Activated CD8-positive, alpha-beta memory T cell treated with anti-CD3 and anti-CD28 coated beads for 4 hours (primary cell): ENCODE measurements at places on chromosomes 1 and 21.

DNA sequence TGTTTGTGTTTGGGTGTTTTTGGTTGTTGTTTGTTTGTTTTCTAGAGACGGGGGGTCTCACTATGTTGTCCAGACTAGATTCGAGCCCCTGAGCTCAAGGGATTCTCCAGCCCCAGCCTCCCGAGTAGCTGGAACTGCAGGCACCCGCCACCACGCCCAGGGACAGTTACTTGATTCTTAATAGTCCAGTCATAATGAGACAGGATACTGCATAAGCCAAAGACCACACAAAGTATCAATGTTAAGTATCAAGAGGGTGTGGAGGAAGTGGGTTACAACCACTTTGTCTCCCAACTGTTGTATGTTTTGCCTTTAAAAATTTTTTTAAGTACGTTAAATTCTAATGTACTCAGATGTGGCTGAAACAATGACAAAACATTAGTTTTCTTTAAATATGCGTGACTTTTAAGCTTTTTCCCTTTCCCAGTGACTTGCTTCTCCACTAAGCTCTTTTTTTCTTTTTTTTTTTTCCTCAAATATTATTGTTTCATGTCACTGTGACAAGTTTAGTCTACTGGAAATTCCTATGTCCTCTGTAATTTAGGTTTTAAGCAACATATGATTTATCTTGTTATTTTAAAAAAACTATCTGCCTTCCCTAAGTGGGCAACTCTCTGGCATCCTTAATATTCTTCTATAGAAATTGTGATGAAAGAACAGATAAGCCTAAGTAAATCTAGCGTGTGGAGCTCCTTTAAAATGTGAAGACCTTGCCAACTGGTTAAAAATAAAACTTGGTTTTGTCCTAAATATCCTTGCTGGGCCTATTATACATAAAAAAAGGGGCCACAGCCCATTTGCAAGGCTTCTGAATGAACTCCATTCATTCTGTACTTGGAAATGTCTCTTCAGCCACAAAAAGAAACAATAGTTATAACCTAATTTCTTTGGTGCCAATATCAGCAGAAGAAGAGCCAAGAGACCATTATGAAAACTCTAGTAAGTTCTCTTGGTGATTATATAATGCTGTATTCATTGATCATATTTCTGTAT, 56.2 kb upstream of the DPH5 start:
- DNase-seq: no peak

DNA sequence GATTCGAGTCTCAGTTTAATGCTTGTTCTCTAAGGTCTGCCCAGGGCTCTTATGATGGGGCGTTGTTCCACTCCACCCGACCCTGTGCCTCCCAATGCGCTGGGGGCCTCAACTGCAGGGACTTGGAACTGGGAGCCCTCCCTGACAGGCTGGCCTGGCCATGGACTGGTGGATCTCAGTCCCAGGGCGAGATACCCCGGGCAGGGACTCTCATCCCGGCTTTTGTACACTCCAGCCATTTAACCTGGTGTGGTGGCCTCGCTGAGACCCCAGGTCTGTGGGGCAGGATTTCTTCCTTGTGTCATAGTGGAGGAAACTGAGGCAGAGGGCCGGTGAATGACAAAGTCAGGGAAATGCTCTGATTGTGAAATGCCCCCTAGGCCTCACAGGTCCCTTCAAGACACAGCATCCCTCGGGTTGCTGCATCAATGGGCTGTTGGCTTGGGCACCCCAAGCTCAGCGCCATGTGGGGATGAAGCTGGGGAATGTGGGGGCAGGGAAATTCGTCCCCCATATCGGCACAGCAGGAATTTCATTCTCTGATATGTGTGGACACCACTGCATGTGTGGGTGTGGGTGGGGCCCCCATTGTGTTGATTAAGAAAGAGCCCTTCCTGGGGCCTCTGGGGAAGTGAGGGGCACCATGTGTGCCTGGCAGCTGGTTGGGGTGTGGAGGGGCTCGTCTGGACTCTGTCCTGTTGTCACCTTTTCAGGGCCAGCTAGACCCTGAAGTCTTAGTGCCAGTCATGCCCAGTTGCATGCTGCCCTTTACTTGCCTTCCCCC, 19.9 kb upstream of the ZNF678 start:
- no peak for DNase-seq

- no peak for DNase-seq
Observed at GRCh38 chr1:58768971-58769808, 14.7 kb downstream of the JUN start.

GRCh38 chr1:111104981-111105380, 34.9 kb downstream of the DRAM2 start:
- DNase-seq: no peak

GRCh38 chr21:15121655-15122120, 56.9 kb upstream of the NRIP1 start:
- no peak for DNase-seq

DNA sequence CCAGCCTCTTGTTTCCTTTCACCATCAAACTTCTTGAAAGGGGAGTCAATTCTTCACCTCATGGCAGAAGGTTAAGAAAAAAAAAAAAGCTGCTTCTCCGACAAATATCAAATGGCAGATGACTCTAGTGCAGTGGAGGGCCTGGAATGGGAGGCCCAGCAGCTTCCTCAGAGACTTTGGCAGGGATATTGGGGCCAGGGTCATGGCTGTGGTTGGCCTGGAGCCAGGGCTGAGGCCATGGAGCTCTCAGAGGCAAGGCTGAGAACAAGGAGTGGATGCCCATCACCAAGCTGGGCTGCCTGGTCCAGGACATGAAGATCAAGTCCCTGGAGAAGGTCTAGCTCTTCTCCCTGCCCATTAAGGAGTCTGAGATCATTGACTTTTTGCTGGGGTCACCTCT, 18.7 kb downstream of the MTF1 start:
- no peak for DNase-seq

- DNase-seq: no peak
Observed at GRCh38 chr1:97781762-97782337, 139.0 kb downstream of the DPYD start.

GRCh38 chr1:22778408-22778807, 67.8 kb downstream of the EPHB2 start:
- DNase-seq: no peak

DNA sequence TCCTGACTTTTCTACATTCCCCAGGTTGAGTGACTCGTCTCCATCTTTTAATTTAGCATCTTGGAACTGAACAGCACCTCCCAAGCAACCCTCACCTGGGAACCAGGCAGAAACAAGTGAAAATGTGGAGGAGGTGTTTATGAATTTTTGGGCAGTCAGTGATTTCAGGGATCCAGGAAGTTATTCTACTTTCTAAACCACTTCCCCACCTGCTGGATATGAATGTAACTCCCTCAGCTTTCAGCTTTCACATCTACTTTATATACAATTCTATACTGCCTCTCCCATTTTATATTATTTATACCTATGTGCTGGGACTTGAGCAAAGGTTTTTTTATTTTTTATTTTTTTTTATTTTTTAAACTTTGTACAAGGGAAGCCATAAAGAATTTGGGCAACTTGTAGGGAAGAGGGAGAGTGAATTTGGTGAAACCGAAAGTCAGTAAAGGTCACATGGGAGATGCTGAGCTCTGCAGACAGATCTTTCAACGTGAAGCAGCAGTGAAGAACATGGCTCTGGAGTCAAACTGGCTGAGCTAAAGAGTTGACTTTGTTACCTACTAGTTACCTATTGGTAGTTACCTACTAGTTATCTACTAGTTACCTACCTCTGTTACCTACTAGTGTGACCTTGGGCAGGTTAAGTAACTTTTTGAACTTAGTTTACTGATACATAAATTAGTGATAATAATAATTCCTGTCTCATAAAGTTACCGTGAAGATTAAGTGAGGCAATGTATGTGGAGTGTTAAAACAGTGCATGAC, 45.5 kb downstream of the DDR2 start:
- DNase-seq: no peak

DNA sequence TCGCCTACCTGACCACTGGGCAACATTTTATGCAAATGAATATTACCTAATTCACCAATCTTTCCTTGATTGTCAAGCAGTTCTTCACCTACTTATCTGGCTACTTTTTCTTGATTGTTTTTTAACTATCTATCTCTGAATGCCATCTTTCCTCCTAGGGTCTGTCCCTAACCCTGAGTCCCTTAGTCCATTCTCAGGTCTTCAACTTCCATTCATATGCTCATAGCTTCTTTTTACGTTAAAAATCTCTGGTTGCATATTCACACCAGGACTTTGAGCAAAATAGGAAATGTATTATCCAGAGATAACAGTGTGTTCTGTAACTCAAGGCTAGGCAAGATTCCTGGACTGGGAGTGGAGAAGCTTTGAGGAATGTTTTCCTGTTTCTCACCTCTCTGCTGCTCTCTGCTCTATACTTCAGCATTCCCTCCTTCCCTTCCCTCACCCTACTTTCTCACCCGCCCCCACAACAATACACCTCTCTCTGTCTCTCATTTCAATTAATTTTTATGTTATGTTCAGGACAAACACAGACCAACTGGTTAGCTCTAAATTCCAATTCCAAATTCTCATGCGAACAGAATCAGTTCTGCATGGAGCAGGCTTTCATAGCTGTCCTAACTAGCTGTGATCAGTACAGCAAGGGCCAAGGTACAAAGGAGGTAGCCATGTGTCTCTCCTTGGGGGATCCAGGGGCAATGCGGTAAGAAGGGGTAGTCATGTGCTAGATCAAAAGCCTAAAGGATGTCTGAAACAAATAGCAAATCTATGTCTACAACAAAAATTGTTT, 278.4 kb downstream of the USH2A start:
- no peak for DNase-seq

- no peak for DNase-seq
Observed at GRCh38 chr1:26218906-26219494, 15.0 kb upstream of the CEP85 start.

GRCh38 chr1:101769520-101769919, 227.2 kb downstream of the OLFM3 start:
- DNase-seq: no peak

DNA sequence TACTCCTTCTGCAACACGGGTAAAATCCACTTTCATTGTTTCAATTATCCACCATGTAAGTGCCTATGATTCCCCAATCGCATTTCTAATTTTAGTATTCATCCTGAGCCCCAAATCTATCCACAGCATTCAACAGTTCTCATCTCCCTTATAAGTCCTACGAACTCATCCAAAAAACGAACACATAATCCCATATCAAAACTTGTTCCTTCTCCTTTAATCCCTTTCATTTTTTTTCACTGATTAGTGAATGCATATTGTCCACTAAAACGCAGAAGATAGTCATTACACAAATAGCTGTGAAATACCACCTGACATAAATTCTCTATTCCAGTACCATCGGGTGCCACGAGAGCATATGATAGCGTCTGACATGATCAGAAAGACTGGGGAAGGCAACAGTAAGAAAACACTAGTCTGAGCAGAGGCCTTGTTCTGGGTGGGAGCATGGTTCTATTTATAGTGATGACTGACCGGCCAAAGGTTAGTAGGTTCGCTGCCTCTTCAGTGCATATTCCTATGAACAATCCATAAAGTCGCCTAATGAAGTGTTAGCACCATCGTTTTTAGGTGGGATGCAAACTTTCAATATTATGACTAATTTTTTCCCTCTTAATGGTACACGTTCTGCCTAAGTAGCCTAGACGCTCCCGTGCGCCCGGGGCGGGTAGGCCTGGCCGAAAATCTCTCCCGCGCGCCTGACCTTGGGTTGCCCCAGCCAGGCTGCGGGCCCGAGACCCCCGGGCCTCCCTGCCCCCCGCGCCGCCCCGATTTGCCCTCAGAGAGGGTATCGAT, 648 bp downstream of the ATP5PF start:
- DNase-seq: no peak

DNA sequence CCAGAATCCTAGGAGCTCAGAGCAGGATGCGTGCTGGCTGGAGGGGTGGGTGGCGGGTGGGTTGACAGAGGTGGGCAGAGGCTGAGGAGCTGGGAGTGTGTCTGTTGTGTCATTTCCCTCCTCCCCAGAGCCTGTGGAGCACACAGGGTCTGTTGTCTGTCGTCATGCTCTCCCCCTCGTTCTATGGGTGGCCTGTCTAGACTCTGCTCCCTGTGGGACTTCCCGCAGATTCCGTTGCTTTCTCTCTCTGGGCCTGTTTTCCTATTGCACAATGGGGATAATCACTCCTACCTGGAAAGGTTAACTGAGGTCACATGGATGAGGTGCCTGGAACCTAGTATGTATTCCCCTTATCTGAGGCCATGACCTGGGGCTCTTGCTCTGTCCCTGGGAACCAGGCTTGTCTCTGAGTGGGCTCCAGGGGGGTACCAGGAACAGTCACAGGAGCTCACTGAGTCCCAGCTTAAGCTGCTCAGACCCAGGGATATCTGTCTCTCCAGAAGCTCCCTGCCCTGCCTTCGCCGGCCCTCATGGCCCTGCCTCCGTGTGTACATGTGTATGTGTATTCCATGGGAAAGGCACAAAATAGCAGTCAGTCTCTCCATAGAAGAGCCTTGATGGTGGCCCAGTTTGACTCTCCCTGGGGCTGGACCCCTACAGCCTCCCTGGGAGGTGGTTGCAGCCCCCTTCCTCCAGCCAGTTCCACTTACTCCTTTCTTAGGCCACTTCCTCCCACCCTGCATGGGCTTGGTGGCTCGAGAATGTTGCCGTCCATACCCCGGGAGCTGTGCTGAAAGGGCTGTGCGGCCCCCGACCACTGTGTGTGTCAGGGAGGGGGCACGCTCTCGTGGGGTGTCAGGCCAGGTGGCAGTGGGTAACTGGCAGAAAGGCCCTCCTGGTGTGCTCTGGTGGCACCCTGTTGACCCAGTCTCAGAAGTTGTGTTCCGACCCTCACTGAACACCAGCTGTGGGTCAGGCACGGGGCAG, 17.9 kb downstream of the PTPRF start:
- no peak for DNase-seq

GRCh38 chr1:154884869-154885701, 15.0 kb upstream of the KCNN3 start:
- no peak for DNase-seq

DNA sequence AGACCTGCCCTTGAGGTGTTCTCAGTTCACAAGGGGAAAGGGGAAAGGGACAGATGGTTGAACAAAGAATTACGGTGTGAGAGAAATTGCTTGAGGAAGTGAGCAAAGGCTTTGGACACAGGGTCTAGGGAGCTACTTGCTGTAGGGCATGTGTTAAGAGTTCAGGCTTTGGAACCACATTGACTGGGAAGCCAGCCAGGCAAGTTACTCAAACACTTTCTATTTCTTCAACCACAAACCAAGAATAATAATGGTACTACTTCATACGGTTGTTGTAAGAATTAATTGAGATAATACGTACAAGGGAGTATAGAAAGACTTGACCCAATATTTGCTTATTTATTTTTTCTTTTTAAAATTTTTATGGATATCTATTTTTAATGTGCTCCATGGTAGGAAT, 26.6 kb downstream of the AK4 start:
- no peak for DNase-seq

DNA sequence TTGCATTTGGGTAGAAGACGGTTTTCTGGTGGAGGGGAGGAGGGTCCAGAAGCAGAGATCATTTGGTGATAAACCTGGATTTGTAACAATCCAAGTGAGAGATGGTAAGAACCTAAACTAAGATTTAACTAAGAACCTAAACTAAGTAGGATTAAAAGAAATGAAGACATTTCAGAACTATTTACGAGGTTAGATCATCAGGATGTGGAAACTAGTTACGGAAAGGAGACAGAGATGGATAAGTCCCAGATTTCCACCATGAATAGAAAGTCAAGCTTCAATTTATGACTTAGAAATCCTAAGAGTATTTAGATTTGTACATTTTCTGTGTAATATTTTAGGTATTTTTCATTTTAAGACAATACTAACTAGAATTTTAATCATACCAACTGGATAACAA, 86.3 kb downstream of the SEC16B start:
- DNase-seq: no peak

- DNase-seq: no peak
Observed at GRCh38 chr1:59295618-59296017, 1.3 kb upstream of the FGGY start.

GRCh38 chr1:204147406-204148383, 4.1 kb downstream of the ETNK2 start:
- no peak for DNase-seq

- DNase-seq: no peak
Observed at GRCh38 chr1:66182026-66182425, 351.9 kb upstream of the SGIP1 start.
